Stimulated activated CD4-positive, alpha-beta T cell treated with anti-CD3 and anti-CD28 coated beads, Interleukin-1b, Interleukin-23, amount 100 ng/mL, for 24 hours (primary cell): ENCODE measurements at places on chromosomes 1 and 21.

DNA sequence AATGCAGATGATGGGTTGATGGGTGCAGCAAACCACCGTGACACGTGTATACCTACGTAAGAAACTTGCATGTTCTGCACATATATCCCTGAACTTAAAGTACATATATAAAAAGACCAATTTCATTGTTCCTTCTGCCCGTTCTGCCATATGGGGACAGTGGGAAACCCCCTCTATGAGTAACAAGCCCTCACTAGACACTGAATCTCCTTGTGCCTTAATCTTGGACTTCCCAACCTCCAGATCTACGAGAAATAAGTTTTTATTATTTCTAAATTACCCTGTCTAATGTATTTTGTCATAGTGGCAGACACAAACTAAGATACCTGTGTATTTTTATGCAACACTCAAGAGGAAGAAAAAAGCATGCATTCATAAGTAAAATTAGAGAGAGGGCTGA, 10.0 kb downstream of the GBP7 start:
- DNase-seq = no peak

DNA sequence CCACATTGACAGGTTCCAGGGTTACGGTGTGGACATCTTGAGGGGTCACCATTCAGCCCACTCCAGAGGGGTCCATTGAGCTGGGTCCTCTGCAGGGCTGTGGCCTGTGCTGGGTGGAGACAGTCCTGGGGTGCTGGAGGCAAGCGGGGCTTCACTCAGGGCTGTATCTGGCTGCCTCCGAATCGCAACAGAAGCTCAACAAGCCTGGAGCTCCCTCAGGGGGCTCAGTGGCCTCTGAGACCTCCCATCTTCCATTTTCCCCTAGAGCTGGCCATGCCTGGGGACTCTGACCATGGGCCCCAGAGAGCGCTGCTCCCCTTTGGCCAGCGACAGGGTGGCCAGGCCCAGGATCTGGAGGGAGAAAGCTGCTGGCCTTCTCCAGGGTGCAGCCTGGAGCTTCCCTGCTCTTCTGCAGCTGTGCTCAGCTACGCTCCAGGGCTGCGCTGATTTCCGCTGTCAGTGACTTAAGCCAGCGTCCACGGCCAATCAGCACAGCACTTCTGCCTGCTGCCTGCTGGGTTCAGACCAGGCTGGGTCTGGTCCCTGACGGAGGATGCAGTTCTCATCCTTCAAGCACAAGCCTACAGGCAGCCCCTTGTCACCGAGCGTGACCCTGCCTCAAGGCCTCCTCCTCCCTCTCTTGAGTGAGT, 45.0 kb upstream of the ADARB1 start:
- no peak for DNase-seq

DNA sequence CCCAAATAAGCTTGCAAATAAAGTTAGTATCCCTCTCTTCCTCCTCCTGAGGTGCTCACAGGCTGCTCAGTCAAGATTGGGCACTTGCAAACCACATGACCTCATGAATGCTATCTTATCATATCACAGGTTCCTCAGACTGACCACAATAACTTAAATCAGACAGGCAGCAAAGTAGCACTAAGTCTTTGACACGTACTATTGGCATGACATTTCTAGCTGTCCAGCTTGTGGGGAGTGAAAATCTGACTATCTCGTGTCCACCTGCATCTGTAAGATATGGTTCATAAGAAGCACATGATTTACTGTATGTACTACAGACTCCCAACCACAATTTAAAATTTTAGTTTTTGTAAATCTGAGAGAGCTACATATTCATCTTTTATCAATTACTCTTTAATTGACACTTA, 58.0 kb upstream of the GFI1 start:
- no peak for DNase-seq

- DNase-seq = no peak
These were observed 3.1 kb upstream of the MOB3C start for GRCh38 chr1:46619656-46620258.

GRCh38 chr1:102742426-102742825, 365.9 kb downstream of the COL11A1 start:
- DNase-seq = no peak

GRCh38 chr21:16194788-16195537, 465.2 kb downstream of the USP25 start:
- no peak for DNase-seq

- DNase-seq = no peak
These were observed 1388.1 kb downstream of the AMY1C start for GRCh38 chr1:105137543-105138457.

GRCh38 chr21:28632755-28633408, 359.8 kb downstream of the LTN1 start:
- DNase-seq = no peak

DNA sequence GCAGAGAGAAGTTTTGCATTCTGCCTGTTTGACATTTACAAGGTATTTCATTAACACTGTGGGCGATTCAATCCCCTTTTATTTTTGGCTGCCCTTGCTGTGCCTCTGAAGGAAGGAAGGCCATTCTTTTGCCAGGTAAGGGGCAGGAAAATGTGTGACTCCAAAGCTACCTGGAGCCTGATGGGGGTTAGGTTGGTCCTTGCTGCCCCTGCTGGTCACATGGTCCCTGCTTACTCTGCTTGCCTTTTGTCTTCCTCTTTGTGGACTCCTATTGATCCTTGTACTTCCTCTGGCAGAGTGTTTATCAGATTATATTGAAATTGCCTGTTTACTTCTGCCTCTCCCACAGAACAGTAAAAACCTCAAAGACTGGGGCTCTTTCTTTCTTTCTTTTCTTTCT, 65.7 kb downstream of the ST6GALNAC3 start:
- DNase-seq = no peak

DNA sequence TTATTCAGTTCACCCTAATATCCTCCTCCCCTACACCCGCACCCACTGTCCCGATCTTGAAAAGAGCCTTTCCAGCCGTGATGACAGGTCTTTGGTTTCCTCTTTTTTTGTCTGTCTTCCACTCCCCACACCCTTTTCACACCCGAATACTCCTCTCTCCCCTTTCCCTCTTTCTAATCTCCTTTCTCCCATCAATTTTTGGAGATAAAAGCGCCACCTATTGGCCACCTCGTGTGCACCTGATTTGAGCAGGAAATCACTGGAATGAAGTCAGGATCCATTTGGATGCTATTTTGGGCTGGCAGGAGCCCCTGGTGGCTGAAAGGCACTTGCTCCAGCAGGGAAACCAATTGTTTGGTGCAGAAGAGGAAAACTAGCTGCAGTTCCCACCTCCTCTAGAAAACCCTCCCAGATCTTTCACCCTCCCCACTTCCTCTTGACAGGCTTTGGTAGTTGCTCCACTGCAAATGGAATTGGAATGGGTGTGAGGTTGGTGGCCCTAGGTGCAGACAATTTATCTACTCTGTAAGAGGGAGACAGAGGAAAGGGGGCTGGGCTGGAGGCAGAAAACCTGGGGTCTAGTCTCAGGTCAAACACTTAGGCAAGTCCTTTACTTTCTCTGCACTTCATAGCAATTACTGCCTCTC, 8.4 kb downstream of the FOXE3 start:
- DNase-seq = no peak

GRCh38 chr1:11691302-11691914, at the start of gene DRAXIN:
DRAXIN (plus strand) TSS chr1:11691710; CDS start chr1:11706259, 14,549 bp downstream.
- DNase-seq = no peak

- DNase-seq = no peak
These were observed 22.5 kb downstream of the MMEL1 start for GRCh38 chr1:2610036-2610959.

GRCh38 chr1:46603858-46604549, at the start of gene MKNK1:
MKNK1 (minus strand) TSS chr1:46604268; CDS start chr1:46583327, 20,941 bp downstream.
- DNase-seq = peak; percentile 98

DNA sequence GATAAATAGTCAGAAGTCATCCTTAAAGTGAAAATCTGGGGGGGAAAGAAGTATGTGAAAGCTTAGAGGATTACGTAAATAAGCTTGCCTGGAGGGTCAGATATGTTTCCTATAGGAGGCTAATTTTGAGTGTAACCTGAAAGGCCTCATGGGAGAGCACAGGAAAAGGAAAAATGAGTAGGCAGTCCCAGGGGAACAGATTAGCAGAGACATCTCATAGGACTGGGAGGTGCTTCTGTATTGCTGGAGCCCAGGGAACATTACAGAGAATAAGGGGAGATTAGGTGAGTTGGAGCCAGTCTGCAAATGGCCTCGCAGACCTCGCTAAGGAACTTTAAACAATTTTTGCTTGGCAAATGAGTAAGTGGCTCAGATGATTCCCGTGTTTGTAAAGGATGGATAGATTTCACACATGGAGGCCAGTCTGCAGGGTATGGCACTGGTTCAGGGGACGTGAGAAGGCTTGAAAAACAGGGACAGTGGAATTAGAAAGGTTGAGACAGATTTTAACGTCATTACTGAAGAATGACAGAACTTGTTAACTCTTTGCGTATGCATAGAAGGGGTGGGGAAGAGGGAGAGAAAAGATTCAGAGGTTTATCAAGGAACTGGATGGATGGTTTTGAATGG, 149.1 kb downstream of the GREM2 start:
- no peak for DNase-seq

DNA sequence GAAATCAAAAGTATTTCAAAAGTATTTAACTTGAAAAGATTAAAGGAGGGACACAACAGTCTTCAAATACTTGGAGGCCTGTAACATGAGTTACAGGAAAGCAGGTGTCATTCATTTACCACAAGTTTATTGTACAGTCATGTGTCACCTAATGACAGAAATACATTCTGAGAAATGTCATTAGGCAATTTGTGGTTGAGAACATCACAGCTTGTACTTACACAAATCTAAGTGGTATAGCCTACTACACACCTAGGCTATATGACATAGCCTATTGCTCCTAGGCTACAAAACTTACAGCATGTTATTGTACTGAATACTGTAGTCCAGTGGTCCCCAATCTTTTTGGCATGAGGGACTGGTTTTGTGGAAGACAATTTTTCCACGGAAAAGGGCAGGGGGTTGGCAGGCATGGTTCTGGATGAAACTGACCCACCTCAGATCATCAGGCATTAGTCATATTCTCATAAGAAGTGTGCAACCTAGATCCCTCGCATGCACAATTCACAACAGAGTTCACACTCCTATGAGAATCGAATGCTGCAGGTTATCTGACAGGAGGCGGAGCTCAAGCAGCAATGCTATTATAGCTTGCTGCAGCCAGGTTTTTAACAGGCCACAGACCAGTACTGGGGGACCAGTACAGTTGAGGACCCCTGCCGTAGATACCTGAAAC, 25.0 kb upstream of the PHTF1 start:
- DNase-seq = no peak

DNA sequence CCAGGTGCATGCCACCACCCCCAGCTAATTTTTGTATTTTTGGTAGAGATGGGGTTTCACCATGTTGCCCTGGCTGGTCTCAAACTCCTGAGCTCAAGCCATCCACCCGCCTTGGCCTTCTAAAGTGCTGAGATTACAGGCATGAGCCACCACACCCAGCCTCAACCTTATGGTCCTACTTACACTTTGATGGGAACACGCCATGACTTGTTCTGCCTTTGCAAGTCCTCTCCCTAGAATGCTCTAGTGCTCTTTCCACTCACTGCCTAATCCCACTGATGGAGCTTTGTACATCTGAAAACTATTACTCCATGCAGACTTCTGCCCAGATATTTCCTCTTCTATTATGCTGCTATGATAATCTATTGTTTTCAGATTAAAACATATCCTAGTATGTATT, 174.3 kb downstream of the DAB1 start:
- DNase-seq = no peak

GRCh38 chr1:99534638-99534930, 111.3 kb upstream of the PALMD start:
- no peak for DNase-seq

- DNase-seq = no peak
These were observed 29.2 kb downstream of the SEC16B start for GRCh38 chr1:177940682-177941081.

DNA sequence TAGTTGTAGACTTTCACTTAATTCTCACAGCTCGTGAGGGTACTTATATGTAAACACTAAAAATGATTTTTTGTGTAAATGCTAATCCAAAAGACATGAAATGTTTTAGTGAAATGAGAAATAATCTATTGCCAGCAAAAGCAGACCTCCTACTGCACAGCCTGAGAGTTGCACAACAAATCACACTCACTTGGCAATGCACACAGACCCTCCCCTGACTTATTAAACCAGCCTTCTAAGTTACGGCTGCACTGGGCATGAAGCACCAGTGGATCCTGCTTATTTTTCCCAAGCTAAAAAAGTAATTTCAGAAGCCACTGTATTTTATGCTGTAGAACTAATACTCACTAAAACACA, 10.3 kb downstream of the ERRFI1 start:
- no peak for DNase-seq

GRCh38 chr1:7526196-7526866, 244.8 kb upstream of the VAMP3 start:
- DNase-seq = no peak

DNA sequence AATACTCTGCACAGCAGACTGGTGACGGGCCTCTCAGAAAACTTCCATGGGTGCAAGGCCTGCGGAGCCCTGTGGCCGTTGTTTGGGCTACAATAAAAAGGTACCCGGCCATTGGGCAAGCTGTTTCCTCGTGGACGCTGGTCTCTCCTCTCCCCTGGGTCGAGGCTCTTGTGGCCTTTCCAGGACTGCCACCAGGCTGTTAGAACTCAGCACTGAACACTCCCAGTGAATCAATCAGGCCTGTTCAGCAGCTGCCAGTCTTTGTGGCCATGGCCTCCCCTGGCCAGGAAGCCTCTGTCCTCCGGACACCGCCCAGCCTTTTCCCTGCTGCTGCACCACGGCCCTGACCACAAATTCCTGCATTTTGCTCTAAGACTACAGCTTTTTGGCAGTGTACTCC, 33.0 kb upstream of the ACTRT2 start:
- no peak for DNase-seq

DNA sequence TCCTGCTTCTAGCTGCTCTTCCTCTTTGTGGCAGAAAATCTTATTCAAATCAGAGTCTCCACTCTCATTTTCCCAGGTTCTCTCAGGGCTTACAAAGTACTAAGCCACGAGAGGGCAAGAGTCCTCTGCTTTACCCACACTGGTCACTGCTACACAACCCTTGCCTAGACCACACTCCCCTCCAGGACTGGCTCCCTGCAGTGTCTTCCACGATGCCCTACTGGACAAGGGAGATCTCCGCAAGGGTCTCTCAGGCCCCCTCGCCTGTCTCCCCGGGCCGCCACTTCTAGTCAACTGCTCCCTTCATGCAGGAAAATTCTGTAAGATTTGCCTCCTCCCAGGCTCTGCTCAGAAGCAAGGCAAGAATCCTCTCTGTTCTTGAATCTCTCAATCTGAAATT, 319.6 kb downstream of the RRAGC start:
- DNase-seq = no peak

- no peak for DNase-seq
These were observed 30.1 kb downstream of the LRIG2 start for GRCh38 chr1:113103048-113103447.

GRCh38 chr1:179061360-179062282, 20.2 kb upstream of the TOR3A start:
- no peak for DNase-seq

- no peak for DNase-seq
These were observed 294.0 kb downstream of the SMYD3 start for GRCh38 chr1:246213036-246213435.

DNA sequence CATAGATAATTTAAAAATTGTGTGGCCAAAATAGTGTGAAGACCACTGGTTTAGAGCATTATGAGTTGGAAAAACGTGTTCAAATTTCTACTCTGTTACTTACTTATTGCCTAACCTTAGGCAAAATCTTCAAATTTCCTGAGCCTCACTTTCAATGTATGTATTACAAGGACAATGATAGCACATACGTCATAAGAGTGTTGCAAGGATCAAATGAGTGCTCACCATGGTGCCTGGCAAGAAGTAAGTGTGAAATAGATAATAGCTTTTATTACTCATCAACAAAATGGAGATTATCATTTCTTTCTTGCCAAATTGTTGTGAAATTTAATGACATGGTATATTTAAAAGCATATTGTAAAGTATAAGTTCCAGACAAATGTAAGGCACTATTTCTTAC, 57.2 kb downstream of the FH start:
- DNase-seq = no peak
